ENCODE measurements at places on chromosomes 11 and 22. TPM values are rescaled to one million over a fixed set of nuclear protein-coding genes. Genes with fewer than 3 reads are reported as not detected.

The WEE1 gene
- 24.4 TPM for total RNA-seq

The DEFB131B gene
- not detected for total RNA-seq

The SEC14L6 gene
- 0.66 TPM for total RNA-seq

The TYR gene
- not detected for total RNA-seq

The FGF3 gene
- total RNA-seq, result not detected

The RIN1 gene
- 12.6 TPM for total RNA-seq

The DEFB108B gene
- total RNA-seq, result not detected

The ROBO4 gene
- 0.66 TPM for total RNA-seq

The MMP13 gene
- not detected for total RNA-seq

The DEPDC7 gene
- total RNA-seq, result 5.6 TPM

The NXPE1 gene
- not detected for total RNA-seq

The SHANK2 gene
- 1.3 TPM for total RNA-seq

The KIRREL3 gene
- 0.26 TPM for total RNA-seq

The SYT9 gene
- total RNA-seq, result not detected

The PTH gene
- total RNA-seq, result not detected

The SFI1 gene
- 10.0 TPM for total RNA-seq

The OR2AG2 gene
- total RNA-seq, result under 0.01 TPM

The MMP7 gene
- total RNA-seq, result 0.17 TPM

The OR5D13 gene
- not detected for total RNA-seq

The TRIM48 gene
- total RNA-seq, result not detected

The SMTNL1 gene
- total RNA-seq, result not detected

The MRPL17 gene
- 44.9 TPM for total RNA-seq

The PIM3 gene
- total RNA-seq, result 40.1 TPM

The ENTHD1 gene
- not detected for total RNA-seq

The PDE3B gene
- total RNA-seq, result 11.2 TPM

The OR8A1 gene
- not detected for total RNA-seq

The ZNF408 gene
- total RNA-seq, result 7.9 TPM

The SLC7A4 gene
- 0.26 TPM for total RNA-seq

The DERL3 gene
- total RNA-seq, result 0.50 TPM

The NXPE2 gene
- total RNA-seq, result not detected

The OR10D3 gene
- not detected for total RNA-seq

The OR2AT4 gene
- not detected for total RNA-seq

The GCAT gene
- 7.7 TPM for total RNA-seq

The TRIOBP gene
- 131 TPM for total RNA-seq

The CHADL gene
- total RNA-seq, result 3.1 TPM

The DRD4 gene
- total RNA-seq, result not detected

The PATE4 gene
- total RNA-seq, result not detected

The SMARCB1 gene
- total RNA-seq, result 20.5 TPM

The SLC6A5 gene
- not detected for total RNA-seq

The CHRM1 gene
- not detected for total RNA-seq

The KCNK7 gene
- under 0.01 TPM for total RNA-seq

The SLC35E4 gene
- total RNA-seq, result 10.1 TPM

The CRYBB2 gene
- total RNA-seq, result not detected

The FOLH1 gene
- total RNA-seq, result 1.2 TPM

The JOSD1 gene
- 59.1 TPM for total RNA-seq

Data from fibroblast of lung (primary cell).